Caki2 (cell line): ENCODE measurements at places on chromosomes 11 and 22. TPM values are rescaled to one million over a fixed set of nuclear protein-coding genes. Genes with fewer than 3 reads are reported as not detected.

DNA sequence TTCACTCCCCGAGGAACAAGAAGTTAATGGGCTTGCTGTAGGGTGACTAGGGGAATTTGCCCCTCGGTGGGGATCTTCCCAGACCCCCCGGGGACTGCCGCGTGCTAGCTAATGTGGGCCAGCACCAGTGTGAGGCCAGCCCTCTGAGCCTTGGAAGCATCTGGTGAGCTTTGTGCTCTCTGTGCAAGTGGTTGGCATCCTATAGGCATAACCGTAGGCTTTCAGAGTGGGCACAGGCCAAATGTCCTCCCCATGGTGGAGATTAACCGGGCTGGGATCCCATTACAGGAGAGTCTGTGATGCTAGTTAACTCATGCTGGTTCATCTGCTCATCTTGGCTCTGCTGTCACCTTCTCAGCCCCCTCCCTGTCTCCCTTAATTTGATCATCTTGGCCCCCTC lies 125.7 kb downstream of the TRIM29 start:
- DNase-seq: no peak

GRCh38 chr11:108797578-108798100 lies 132.8 kb downstream of the DDX10 start:
- DNase-seq: no peak

GRCh38 chr11:37914859-37915258 lies 1316.8 kb upstream of the RAG2 start:
- no peak for DNase-seq

DNA sequence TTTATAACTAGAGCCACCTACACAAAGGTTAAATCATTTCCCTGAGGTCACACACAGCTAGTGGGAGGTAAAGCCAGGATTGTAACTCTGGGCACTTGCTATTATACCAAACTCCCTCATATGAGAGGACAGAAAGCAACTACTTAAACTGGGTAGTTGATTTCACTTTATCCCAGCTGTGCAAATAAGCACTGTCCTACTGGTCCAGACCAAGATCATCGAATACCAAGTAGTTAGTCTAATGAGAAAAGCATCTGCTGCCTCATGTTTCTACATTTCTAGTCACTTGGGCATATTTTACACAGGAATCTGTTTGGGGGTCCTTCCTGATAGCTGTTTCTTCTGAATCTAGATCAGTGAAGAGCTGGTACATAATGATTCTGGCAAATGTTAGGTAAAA lies 178.6 kb upstream of the NARS2 start:
- DNase-seq: no peak

DNA sequence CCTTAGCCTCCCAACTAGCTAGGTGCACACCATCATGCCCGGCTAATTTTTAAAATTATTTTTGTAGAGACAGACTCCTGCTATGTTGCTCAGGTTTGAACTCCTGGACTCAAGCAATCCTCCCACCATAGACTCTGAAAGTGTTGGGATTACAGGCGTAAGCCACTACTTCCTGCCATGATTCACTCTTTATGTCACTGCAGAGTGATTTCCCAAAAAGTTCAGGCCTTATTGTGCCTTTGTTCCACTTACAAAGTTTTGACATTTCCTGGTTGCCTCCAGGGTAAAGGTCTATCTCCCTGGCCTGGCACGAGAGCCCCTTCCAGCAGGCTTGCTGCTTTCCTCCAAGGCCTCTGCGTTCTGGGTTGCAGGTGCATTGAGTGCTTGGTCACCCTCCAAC lies 44.6 kb upstream of the RIC3 start:
- no peak for DNase-seq

Gene CCDC87
- 0.41 and 0.61 TPM in 2 replicates for total RNA-seq
